ENCODE measurements at places on chromosomes 6 and 20. TPM values are rescaled to one million over a fixed set of nuclear protein-coding genes. Genes with fewer than 3 reads are reported as not detected.

DNA sequence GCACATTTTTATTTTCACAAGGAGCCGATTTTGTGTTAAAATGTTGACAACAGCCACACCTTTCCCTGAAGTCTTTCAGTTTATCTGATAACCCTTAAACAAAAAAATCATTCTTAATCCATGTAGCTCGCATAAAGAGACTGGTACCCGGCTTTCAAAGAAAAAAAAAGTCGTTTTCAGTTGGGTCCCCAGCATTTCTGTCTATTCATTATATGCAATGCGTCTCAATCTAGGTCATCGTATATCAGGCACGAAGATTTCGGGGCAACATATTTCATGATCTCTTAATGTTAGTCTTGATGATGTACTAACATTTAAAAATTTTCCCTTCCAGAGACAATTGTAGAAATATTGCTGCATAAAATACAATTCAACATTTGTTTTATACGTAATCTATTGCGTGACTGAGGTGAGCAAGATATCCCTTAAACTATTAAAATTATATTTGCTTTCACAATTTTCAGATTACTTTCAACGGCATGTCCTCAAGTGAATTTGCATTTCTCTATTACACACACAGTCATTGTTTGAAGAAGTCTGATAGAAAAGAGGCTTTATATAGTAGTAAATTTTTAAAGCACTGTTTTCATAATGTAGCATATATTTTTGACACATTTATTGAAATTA lies 2.9 kb upstream of the TUBB2B start:
- no peak for DNase-seq

DNA sequence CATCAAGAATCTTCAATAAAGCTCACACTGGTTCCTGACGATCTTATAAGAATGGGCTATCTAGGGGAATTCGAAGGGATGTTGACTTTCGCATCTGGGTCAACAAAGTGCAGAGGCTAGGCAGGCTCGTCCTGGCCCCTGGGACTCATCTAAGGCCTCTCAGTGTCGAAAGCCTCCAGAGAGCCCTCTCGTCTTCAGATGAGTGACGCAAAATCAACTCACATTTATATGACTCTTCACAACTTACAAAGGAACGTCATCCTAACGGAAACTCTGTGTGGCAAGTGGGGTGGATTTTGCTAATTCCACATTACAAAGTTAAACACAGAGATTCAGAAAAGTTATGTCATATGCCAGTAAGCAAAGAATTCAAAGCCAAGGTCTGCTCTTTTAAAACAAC lies 270.5 kb upstream of the EXOC2 start:
- DNase-seq: no peak

DNA sequence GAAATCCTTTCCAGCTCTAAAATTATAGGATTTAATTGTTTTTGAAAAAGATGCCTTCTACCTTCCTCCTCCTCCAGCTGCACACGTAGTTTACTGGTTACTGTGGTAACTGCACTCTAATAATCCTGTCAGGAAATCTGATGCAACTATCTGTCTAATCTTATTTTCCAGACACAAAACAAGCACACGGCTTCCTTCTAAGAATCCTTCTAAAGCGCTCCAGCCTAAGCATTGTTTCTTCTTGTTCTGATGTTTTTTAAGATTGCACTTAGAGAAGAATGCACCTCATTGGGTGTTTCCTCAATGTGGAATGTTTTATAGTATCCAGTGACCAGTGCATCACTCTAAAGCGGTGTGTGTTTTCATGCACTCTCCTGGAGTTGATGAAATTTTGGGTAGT lies 63.6 kb downstream of the CARMIL1 start:
- DNase-seq: no peak

DNA sequence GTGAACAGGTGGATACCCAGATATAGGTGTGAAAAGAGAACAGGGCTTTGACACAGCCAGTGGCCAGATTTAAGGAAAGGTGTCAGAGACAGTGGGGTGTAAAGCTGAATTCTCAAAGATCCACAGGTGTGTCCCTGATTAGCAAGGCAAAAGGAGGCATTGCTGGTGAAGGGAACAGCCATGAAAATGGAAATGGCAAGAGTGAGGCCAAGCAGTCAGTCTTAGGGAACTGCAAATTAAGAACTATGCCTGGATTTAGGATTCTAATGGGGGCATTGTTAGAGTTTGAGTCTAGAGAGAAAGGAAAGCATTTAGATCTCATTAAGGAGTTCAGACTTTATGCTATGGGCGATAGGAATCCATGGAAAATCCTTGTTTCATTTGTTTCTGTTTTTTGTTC lies 789.2 kb downstream of the MAFB start:
- no peak for DNase-seq

The ZNF292 gene
- total RNA-seq: 40.6 TPM
